Stimulated activated CD4-positive, alpha-beta T cell treated with anti-CD3 and anti-CD28 coated beads, TNF-alpha, amount 100 ng/mL, for 48 hours (primary cell): ENCODE measurements at places on chromosomes 1 and 21.

DNA sequence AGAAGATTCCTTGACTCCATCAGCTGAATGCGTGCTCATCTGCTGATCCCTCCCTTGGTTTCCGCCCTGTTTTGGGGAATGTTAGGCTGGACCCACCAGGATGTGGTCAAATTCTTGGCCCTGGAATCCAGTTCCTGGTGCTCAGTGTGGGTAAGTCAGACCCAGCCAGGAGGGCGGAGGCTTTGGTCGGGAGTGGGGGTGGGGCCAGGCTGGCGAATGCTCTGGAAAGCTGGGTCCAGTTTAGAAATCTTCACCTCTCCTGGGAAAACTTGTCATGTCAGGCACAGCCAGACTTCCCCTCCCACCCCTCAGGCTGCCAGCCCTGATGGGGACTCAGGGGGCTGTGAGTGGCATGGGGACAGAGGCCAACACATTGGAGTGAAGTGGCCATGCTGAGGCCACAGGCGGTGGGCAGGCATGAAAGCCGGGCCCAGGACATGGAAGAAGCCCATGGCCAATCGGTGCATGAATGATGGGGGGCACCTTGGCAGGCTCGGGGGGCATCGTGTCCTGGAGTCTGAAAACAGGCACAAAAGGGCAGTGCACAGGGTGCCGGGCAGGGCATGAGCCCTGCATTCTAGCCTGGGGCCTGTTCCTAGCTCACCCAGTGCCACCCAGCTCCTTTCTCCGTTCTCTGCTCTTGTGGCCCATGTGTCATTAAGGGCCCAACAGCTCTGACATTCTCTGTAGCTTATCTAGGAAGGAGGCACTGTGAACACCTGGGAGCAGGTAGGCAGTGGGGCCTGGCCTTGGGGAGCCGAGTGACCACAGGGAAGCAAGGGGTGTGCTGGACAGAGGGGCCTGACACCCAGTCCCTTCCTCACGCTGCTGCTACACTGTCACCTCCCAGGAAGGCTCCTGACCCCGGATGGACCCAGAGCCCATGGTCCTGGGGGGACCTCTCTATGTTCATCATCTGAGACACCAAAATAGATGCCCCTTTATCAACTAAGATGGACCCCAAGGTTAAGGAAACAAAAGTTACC, 14.6 kb upstream of the PADI1 start:
- no peak for DNase-seq

GRCh38 chr1:61746813-61747212, 4.5 kb downstream of the PATJ start:
- DNase-seq: no peak

GRCh38 chr1:237542525-237543418, 347.9 kb downstream of the ZP4 start:
- DNase-seq: no peak

DNA sequence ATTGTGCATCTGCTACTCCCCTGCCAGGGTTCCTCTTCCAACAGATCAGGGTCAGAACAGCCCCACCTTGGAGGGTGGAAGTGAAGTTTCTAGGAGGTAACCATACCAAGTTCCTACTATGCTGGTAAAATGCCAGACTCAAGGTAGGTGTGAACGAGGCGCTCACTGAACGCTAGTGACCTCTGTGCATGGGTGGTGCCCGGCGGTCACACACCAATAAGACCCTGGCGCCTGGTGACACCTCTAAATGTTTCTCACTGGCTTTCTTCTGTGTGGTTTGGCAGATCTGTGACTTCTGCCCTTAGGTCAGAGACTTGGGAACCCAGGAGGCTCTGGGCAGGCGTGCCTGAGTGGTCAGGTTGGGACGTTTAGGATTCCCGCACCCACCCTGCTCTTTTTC, 55.9 kb downstream of the TMCO4 start:
- no peak for DNase-seq

GRCh38 chr1:1990222-1990621, 13.4 kb downstream of the CFAP74 start:
- DNase-seq: no peak

DNA sequence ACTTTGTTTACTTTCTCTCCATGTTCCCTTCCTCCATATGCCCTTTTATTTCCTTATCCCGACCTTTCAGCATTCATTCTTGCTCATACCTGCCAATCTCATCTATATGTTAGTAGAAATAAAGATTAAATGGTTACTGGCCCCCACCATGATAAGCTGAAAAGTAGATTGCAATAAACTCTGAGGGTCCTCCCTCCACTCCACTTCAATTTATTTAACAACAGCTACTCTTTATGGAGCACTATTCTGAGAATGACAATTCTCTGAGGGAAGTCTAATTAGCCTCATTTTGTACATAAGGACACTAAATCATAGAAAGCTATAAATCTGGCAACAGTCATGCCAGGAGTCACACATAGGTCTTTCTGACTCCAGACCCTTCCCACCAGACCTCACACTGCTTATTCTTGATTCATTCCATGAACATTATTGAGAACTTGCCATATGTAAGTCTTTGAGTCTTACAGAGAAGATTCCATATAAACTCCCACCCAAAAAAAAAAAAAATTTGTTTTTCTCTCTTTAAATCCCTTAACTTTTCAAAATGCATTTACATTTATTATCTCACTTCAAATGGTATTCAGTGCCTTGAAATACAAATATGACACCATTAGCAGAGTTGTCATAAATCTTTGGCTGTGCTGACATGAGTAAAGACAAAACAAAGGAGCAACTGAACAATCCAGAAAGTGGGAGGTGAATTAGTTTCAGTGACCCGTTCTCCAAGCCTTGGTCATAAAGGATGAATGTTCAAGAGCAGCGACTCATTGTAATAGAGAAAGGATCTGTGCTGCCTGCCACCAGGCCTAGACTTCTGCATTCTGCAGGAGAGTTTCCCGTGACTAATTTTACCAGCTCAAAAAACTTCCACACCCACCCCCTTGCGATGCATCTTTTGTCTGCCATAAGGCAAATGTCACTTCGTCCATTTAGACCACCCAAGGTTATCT, 28.5 kb downstream of the PALMD start:
- DNase-seq: no peak

DNA sequence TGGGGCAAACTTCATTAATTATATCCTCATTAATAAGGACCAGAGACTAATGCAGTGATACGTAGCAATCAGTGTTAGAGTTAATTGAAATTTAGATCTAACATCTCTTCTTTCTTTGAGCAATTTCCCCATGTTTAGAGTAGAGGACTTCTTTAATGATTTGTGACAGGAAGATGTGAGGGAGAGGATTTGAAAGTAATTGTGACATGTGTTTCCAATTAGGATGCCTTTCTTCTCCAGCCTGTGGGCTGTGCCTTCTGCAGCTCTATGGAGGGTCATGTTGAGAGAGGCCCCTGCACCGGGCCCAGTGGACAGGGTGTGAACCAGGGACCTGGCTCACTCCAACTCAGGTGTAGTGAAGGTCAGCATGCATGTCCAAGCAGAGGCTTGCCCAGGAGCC, 103.0 kb downstream of the GREM2 start:
- DNase-seq: no peak

DNA sequence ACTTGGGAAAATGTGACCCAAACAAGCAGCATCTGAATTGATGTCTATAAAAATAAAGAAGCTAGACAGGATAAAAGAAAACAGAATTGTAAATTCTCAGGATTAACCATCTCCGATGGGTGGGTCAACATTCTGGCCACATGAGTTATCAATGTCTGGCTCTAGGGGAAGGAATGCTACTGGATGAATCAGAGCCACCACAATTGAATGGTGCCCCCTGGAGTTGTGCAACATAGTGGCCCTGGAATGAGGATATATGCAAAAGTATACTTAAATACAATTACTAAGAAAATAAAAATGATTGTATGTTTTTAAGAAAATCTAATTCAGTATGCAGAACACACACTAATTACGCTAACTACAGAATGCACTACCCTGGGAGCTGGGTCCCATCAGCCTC, 185.6 kb downstream of the TGFBR3 start:
- DNase-seq: no peak

GRCh38 chr1:46455951-46456350, 33.7 kb upstream of the DMBX1 start:
- no peak for DNase-seq

- DNase-seq: peak; percentile 67
These were observed at the start of gene TMEM35B for GRCh38 chr1:34984793-34985608. TSS of gene TMEM35B (minus strand) at chr1:34985347. CDS start at chr1:34985305, 42 bp downstream.

- no peak for DNase-seq
These were observed 223.8 kb upstream of the TMEM51 start for GRCh38 chr1:14929547-14930246.

DNA sequence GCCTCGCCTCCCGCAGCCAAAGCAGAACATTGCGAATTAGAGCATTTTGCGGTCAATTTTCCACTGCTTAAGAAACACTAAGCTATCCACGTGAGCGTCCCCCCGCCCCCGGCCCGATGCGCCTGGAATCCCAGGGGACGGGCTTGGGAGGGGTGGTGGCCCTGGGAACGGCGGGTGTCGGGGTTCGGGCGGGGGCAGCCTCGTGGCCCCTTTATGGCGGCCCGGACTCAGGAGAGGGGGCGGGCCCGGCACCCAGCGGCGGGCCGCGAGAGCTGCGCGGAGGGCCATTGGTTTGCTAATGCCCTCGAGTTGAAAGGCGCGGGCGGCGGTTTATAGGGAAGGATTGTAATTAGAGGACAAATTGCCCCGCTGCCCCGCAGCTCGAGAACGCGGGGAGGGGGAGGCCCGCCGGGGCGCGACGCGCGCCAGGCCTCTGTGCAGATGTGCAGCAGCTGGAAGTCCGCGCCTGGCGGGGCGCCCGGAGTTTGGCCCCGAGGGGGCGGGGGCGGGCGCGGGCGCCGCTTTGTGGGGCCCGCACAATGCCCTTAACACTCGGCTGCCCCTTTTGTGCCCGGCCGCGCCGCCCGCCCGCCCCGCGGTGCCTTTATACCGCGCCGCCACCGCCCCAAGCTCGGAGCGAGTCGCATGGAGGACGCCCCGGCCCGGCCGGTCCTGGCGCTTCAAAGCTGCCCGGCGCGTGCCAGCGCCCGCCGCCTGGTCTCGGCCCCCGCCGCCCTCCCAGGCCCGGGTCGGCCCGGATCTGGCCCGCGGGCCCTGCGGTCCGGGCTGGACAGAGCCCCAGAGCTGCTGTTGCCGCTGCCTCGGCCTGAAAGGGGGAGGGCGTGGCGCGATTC, 1.9 kb upstream of the HES3 start:
- DNase-seq: no peak

GRCh38 chr21:32604464-32604863, 7.7 kb downstream of the CFAP298 start:
- no peak for DNase-seq

DNA sequence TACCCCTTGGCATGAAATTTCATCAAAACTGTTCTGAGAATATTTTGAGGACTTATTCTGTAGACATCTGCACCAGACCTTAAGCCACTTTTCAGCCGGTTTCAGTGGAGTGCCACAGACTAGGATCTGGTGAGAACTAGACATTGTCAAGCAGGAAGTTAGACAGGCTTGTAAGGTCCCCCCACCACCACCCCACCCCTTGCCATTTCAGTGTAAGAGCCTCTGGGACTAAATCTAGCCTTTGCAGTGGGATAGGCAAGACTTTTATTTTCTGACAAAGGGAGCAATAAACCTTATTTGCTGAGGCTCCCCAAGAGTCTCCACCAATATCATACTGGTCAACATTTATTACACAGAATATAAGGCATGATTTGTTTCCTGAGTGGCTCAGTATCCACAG, 77.9 kb upstream of the EXO1 start:
- no peak for DNase-seq

DNA sequence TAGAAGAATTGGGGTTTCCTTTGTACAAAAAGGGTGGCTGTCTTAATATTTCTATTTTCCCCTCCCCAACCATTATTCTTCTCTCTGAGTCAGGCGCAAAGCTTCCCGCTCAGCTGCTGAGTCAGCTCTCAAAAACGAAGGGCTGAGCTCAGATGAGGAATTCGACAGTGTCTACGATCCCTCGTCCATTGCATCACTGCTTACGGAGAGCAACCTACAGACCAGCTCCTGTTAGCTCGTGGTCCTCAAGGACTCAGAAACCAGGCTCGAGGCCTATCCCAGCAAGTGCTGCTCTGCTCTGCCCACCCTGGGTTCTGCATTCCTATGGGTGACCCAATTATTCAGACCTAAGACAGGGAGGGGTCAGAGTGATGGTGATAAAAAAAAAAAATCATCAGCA, 3.0 kb upstream of the TUFT1 start:
- no peak for DNase-seq

DNA sequence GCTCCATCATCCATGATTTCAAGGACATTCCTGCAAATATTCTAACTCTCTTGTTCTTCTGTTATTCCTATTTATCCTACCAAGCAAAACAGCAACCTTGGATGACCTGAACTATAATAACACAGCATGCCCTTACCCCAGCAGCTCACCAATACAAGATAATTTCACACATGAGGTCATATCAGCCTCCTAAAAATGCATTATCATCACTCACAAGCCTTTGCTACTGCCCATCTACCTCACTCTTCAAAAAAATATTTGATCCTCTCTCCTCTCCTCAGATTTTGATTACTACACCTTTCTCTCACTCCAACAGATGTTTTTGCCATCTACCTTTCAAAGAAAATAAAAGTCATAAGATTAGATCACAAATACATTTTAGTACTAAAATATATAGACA, 777.6 kb upstream of the NCAM2 start:
- DNase-seq: no peak

DNA sequence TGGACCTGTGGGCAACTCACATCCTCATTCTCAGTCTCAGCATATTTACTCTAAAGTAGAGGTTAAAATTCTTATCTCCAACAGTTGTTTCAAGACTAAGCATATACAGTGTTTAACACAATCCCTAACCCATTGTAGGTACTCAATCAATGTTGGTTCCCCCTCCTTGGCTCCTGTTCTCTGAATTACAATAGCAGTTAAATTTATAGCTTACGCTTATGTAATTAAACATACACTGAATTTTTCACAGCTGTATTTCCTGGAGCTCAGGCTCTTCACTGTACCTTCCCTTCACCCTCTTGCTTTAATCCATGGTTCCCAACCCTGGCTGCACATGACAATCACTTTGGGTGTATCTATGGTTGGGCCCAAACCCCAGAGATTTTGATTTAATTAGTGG, 89.4 kb downstream of the LPAR3 start:
- DNase-seq: no peak
